Activated naive CD8-positive, alpha-beta T cell treated with anti-CD3 and anti-CD28 coated beads for 36 hours (primary cell): ENCODE measurements at places on chromosomes 2 and 18.

DNA sequence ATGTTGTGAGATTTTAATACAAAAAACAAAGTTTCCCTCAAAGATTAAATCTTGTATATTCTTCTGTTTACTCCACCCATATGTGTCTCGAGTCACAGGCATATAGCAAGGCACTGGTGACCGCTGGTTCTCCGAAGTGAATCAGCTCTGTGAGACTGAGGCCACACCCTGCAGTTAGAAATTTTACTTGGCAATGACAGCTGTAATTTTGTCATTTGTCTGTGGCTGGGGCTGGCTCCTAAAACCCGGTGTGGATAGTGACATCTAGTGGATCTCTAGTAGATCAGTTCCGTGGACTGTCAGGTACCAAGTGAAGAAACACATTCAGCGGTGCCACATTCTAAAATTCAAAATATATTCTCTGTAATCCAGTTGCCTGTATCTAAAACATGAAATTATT, 278.0 kb downstream of the NEDD4L start:
- peak; percentile 51 for DNase-seq
- no peak overlapping the region for H3K27ac ChIP-seq
- H3K4me1 ChIP-seq = peaks cover 20% of the 10 kb centered on the region
- no peaks in the 10 kb centered on the region for H3K36me3 ChIP-seq

- H3K4me3 ChIP-seq = peak overlapping the region; percentile 49
- peaks cover 85% of the 10 kb centered on the region for H3K36me3 ChIP-seq
- peaks cover 99% of the 10 kb centered on the region for H3K4me1 ChIP-seq
- no peaks in the 10 kb centered on the region for H3K27me3 ChIP-seq
- no peak for DNase-seq
These were observed 112.1 kb downstream of the DOCK10 start for GRCh38 chr2:224930124-224930523.

DNA sequence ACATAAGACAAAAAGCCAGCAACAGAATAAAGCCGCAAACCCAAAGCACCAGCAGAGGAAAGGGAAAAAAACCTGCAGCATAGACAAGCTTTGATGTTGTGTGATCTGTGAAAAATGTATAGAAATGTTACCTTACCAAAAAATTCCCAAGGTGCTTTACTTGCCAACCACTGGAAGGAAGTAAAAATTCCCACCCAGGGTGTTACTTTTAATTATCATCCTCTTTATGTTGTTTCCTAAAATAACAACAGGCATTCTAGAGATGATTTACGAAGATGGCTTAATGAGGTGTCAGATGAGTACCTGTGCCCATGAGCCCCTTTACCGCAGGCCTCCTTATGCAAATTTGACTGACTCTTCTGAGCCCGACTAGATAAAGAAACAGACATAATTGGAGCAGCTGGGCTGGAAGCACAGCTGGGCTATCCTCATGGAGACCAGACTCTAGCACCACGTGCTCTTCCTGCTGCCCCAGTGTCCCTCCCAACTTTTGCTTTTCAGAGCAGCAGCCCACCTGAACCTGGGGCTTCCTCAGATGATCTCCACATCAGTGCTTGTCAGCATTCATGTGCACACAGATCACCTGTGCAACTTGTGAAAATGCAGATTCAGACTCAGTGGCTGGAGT, 41.5 kb downstream of the SRSF7 start:
- H3K4me3 ChIP-seq = peak overlapping the region; percentile 64
- H3K4me1 ChIP-seq = peaks cover 49% of the 10 kb centered on the region
- no peaks in the 10 kb centered on the region for H3K27me3 ChIP-seq
- DNase-seq = peak; percentile 50

GRCh38 chr18:11719621-11720020, 30.6 kb downstream of the GNAL start:
- H3K4me1 ChIP-seq = no peaks in the 10 kb centered on the region
- H3K4me3 ChIP-seq = no peak overlapping the region
- DNase-seq = no peak

DNA sequence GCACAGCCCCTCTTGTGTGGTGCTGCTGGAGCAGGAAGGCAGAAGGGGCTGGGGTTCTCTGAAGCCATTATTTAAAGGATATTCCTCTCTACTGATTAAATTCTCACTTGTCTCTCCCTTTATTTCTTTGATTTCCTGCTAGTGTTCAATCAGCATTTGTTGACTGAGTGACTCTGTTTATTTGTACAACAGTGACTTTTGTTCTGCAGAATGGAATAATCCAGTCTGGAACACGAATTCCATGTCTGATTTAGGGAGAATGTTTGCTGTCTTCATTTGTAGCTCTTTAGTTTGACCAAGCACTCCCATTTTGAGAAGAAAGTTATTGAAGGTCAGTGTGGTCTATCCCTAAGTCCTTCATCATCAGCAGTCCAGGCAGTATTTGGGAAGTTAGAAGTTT, 141.2 kb downstream of the SETBP1 start:
- H3K27ac ChIP-seq = no peak overlapping the region
- no peak for DNase-seq
- H3K36me3 ChIP-seq = no peaks in the 10 kb centered on the region
- no peak overlapping the region for H3K4me3 ChIP-seq
- peaks cover 30% of the 10 kb centered on the region for H3K27me3 ChIP-seq
- peaks cover 14% of the 10 kb centered on the region for H3K4me1 ChIP-seq

- no peaks in the 10 kb centered on the region for H3K4me1 ChIP-seq
- H3K27ac ChIP-seq = no peak overlapping the region
- no peaks in the 10 kb centered on the region for H3K27me3 ChIP-seq
- no peak overlapping the region for H3K4me3 ChIP-seq
- DNase-seq = no peak
These were observed 23.2 kb upstream of the CNTNAP5 start for GRCh38 chr2:124001696-124002430.

DNA sequence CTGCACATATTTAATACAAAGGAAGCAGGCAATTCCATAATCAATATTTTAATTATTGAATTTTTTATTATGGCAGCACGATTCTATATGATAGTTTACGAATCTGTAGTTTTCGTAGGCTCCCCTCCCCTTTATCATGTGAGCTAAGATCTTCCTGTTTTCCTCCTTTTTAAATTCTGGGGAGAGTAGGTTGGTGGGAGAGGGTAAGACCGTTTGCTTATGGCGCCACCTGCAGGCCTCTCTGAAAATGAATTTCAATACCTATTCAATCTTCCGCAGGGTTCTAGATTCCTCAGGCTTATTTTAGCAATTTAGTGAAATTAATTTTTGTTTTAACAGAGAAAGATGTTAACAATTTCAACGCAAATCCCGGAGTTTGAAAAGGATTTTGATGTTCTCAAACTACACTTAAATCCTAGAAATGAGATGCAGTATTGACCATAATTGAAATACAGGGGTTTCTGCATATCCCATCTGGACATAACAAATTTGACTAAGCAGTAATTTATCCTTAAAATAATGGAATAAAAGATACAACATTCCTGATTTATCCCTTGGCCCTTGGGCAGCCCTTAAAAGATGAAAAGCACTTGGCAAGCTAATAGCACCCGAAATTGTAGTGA, 12.8 kb upstream of the GBX2 start:
- no peaks in the 10 kb centered on the region for H3K36me3 ChIP-seq
- no peak overlapping the region for H3K4me3 ChIP-seq
- no peak overlapping the region for H3K27ac ChIP-seq
- no peak for DNase-seq
- peaks cover 88% of the 10 kb centered on the region for H3K27me3 ChIP-seq

DNA sequence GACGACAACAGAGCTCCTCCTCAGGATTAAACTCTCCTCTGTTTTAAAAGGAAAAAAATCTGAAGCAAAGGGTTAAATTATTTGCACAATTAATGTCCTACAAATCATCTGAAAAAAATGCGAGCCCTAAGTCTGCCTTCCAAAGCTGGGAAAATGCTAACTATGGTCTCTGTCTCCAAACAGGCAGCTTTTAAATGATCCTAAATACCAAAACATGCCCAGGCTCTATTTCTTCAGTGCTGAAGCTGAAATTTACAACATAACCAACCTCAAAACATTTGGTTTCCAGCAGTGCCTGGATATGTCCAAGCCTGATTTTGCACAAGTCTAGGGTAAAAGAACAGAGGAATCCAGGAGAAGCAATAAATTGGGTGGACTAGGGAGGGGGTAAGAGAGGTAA, 57.2 kb downstream of the LBH start:
- H3K27ac ChIP-seq = no peak overlapping the region
- peaks cover 42% of the 10 kb centered on the region for H3K4me1 ChIP-seq
- no peak for DNase-seq
- no peak overlapping the region for H3K4me3 ChIP-seq
- no peaks in the 10 kb centered on the region for H3K27me3 ChIP-seq

- H3K4me3 ChIP-seq = peak overlapping the region; percentile 74
- DNase-seq = peak; percentile 72
- H3K27me3 ChIP-seq = no peaks in the 10 kb centered on the region
- peaks cover 59% of the 10 kb centered on the region for H3K36me3 ChIP-seq
- peaks cover 74% of the 10 kb centered on the region for H3K4me1 ChIP-seq
These were observed 13.2 kb downstream of the SERPINE2 start for GRCh38 chr2:224025874-224026273.

- no peaks in the 10 kb centered on the region for H3K36me3 ChIP-seq
- H3K4me1 ChIP-seq = no peaks in the 10 kb centered on the region
- H3K27me3 ChIP-seq = no peaks in the 10 kb centered on the region
- no peak overlapping the region for H3K27ac ChIP-seq
- no peak overlapping the region for H3K4me3 ChIP-seq
These were observed 37.9 kb upstream of the GPC1 start for GRCh38 chr2:240397542-240397916.

GRCh38 chr2:127007652-127008051, 99.3 kb downstream of the BIN1 start:
- no peaks in the 10 kb centered on the region for H3K4me1 ChIP-seq
- H3K4me3 ChIP-seq = no peak overlapping the region

DNA sequence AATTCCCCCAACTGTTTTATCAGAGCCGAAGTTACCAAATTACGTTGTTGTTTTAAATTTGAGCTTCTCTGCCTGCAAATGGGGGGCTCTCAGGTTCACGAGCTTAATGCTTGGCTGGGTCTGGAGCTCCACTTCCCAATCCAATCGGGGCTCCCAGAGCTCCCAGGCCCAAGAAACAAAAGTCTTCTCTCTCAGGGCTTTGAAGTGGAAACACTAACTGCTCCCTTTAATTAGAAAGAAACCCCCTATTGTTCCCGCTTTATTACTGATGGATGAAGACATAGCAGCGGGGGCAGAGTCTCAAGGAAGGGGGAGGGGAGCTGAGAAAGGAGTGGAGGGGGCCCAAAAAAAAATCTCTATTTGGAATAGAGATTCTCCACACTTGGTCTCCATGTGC, 15.6 kb upstream of the PKDCC start:
- H3K4me3 ChIP-seq = no peak overlapping the region
- H3K36me3 ChIP-seq = no peaks in the 10 kb centered on the region
- H3K4me1 ChIP-seq = no peaks in the 10 kb centered on the region
- no peak overlapping the region for H3K27ac ChIP-seq
- H3K27me3 ChIP-seq = peaks cover 24% of the 10 kb centered on the region
- DNase-seq = no peak

GRCh38 chr2:227788561-227789018, 25.1 kb upstream of the CCL20 start:
- DNase-seq = no peak
- peaks cover 49% of the 10 kb centered on the region for H3K27me3 ChIP-seq
- H3K4me1 ChIP-seq = peaks cover 6% of the 10 kb centered on the region
- peaks cover 1% of the 10 kb centered on the region for H3K36me3 ChIP-seq
- H3K4me3 ChIP-seq = no peak overlapping the region
- H3K27ac ChIP-seq = no peak overlapping the region

DNA sequence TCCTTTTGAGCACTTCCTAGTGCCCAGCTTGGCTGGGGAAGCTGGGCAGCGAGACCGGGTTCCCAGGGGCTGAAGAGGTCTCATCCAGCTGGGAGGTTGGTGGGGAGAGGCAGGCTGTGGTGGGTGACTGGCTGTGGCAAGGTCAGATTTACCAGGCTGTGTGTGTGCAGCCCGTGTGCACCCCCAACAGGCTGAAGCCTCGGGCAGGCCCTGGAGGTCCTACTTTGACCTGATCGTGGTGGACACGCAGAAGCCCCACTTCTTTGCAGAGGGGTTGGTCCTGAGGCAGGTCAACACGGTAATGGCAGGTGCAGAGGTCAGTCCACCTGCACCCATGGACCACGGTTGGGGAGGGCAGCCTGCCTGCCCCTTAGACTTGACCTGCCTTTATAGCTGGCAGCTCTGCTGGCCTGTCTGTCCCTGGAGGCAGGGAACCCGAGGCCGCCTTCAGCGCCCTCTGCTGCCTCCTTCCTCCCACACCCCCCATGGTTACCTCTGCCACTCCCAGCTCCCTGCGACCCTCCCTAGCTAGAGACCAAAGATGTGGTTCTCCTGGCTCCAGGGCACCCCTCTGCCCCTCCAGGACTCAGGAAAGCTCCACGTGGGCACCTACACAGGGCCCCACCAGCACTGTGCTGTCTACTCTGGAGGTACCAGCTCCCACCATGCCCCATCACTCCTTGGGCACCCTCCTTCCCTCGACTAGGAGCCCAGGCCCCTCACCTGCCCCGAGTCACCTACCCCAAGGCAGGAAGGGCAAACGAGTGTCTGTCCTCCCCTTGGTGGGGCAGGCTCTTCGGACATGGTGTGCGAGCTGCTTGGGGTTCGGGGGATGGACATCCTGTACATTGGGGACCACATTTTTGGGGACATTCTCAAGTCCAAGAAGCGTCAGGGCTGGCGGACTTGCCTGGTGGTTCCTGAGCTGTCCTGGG, 4.0 kb downstream of the NT5DC4 start:
- peaks cover 5% of the 10 kb centered on the region for H3K4me1 ChIP-seq
- H3K27ac ChIP-seq = no peak overlapping the region
- DNase-seq = no peak

GRCh38 chr2:47907039-47907781, 912 bp upstream of the FBXO11 start:
- no peaks in the 10 kb centered on the region for H3K27me3 ChIP-seq
- no peak for DNase-seq
- H3K36me3 ChIP-seq = peaks cover 6% of the 10 kb centered on the region
- peaks cover 23% of the 10 kb centered on the region for H3K4me1 ChIP-seq
- H3K4me3 ChIP-seq = peak overlapping the region; percentile 88
